Large intestine (tissue), 12 donors: ENCODE measurements at places on chromosomes 4 and X. TPM values are rescaled to one million over a fixed set of nuclear protein-coding genes. Genes with fewer than 3 reads are reported as not detected.

Gene MTTP
- polyA plus RNA-seq = 459 TPM

- no peak for DNase-seq
- H3K4me1 ChIP-seq = no peaks in the 10 kb centered on the region
- H3K4me3 ChIP-seq = no peak overlapping the region
- no peak overlapping the region for H3K27ac ChIP-seq
- H3K27me3 ChIP-seq = no peaks in the 10 kb centered on the region
- no peaks in the 10 kb centered on the region for H3K36me3 ChIP-seq
Observed at GRCh38 chr4:160810424-160810823, 1353.4 kb downstream of the FSTL5 start.

- DNase-seq = no peak
- H3K4me3 ChIP-seq = no peak overlapping the region
- H3K36me3 ChIP-seq = peaks cover 26% of the 10 kb centered on the region
- no peaks in the 10 kb centered on the region for H3K27me3 ChIP-seq
Observed at GRCh38 chr4:38088321-38088720, 128.1 kb downstream of the PTTG2 start.

DNA sequence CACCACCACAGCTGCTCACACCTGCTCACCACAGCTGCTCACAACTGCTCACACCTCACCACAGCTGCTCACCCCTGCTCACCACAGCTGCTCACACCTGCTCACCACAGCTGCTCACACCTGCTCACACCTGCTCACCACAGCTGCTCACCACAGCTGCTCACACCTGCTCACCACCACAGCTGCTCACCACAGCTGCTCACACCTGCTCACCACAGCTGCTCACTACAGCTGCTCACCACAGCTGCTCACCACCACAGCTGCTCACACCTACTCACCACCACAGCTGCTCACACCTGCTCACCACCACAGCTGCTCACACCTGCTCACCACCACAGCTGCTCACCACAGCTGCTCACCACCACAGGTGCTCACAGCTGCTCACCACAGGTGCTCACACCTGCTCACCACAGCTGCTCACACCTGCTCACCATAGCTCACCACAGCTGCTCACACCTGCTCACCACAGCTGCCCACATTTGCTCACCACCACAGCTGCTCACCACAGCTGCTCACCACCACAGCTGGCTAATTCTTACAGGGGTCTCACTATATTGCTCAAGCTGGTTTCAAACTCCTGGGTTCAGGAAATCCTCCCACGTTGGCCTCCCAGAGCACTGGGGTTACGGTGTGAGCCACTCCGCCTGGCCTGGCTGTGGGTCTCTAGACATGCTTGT is 30.4 kb upstream of the CPLX1 start:
- peaks cover 54% of the 10 kb centered on the region for H3K36me3 ChIP-seq
- no peak overlapping the region for H3K4me3 ChIP-seq
- no peaks in the 10 kb centered on the region for H3K4me1 ChIP-seq
- no peaks in the 10 kb centered on the region for H3K27me3 ChIP-seq
- H3K27ac ChIP-seq = no peak overlapping the region

DNA sequence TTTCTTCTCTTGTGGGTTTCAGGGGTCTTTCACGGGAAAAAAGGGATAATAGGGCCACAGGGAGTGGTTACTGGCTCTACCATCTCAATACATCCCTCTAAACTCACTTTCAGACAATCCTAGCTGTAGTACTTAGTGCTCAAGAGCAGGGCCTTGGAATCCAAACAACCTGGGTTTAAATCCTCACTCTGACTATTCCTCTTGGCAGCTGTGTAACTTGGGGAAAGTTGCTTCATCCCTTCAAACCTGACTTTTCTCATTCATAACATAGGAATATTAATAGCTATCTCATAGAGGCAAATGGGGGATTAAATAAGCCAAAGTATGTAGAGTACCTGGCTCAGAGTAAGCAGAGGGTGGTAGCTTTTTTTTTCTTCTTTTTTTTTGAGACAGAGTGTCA is 32.4 kb downstream of the CCNG2 start:
- no peak overlapping the region for H3K4me3 ChIP-seq
- no peak overlapping the region for H3K27ac ChIP-seq
- H3K4me1 ChIP-seq = peaks cover 6% of the 10 kb centered on the region
- no peaks in the 10 kb centered on the region for H3K27me3 ChIP-seq

- no peak for DNase-seq
- no peaks in the 10 kb centered on the region for H3K27me3 ChIP-seq
- no peak overlapping the region for H3K27ac ChIP-seq
- peaks cover 2% of the 10 kb centered on the region for H3K4me1 ChIP-seq
Observed at GRCh38 chr4:8324640-8325239, 55.2 kb downstream of the HTRA3 start.
